ENCODE measurements at places on chromosomes 3 and 15.

DNA sequence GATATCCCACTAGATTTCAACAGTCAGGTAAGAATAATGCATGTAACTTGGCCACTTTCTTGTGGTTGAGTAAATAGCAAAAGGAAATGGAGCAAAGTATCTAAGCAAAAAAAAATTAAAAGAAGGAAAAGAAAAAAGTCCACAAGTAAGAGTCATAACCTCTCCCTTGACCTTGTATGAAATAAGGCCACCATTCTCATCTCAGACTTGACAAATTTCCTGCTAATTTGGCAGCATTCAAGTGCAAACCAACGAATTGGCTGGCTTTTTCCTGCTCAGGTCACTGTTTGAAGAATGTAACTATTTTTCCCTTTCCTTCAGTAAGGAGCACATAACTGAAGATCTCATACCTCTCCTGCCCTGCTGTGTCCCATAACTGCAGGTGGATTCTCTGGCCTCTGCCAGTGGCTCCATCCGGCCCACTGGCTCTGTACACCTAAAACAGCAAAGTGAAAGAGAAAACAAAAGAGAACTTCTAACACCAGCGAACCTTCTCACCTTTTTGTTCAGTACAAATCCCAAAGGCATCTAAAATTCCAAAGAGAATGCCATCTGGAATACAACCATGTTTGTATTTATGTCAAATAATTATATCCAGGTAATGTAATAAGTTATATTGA, 33.4 kb upstream of the RSL24D1 start:
- DNase-seq, result no peak

DNA sequence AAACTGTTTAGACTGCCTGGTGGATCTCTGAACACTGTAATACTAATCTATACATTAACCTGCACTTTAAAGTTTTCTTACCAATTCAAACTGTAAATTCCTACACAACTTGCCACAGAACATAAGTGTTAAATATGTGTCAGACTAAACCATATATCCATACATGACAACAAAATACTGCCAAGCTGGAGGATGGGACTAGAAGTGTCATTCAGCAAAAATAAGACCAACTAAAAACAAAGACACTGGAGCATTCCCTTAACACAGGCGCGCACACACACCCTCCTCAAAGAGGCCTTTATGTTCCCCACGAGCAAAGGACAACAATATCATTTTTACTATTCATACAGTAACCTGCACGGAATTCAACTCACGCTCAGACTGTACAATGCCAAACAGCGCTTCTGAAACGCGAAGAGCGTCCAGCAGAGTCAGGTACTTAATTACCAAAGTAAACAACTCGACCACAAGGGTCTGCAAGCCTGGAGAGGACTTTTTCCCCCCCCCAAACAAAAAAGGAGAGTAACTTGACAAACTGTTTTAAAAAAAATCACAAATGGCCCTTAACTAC, 1.1 kb downstream of the DCUN1D1 start:
- DNase-seq, result no peak

DNA sequence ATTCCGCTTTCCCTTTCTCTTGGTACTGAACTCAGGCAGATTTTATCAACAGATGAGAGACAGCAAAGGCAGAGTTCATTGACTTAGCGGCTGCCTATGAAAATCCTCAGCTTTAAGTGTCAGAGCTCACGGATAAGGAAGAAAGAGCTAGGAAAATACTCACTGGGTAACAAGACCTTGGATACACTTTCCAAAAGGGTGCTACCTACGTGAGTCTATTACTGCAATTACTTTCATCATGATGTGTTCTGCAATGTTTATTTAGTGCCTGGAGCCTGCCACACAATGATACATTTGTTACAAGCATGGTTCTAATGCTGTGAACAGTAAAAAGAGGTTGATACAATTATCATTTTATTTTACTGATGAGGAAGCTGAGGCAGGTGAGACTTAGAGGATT, 177.5 kb downstream of the GRM7 start:
- no peak for DNase-seq

DNA sequence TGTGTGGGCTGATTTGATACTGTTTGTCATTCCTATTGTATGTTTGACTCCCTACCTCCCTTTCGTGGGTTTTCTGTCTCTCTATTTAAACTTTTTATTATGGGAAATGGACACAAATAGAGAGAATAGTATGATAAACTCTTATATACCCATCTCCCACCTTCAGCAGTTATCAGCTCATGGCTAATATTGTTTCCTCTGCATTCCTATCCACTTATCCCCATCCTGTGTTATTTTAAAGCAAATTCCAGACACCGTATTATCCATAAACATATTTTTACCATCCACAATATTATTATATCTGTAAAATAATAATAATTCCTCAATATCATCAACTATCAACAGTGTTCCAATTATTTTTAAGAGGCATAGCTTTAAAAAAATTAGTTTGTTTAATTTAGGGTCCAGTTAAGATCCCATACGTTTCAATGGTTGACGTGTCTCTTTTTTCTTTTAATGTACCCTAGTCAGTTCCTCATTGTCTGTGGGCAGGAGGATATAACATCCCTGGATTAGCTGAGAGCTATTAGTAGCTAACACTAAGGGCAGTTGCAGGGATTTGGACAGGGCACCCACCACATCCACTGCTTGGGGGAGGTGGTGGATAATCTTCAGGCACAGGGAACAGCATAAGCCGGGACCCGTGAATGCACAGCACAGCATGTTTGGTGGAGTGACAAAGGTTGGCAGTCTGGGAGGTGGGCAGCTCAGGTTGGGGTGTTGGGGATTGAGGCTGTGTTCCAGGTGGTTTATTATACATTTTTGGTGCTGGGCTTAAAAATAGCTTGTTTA, 23.5 kb downstream of the PLCL2 start:
- DNase-seq, result no peak

DNA sequence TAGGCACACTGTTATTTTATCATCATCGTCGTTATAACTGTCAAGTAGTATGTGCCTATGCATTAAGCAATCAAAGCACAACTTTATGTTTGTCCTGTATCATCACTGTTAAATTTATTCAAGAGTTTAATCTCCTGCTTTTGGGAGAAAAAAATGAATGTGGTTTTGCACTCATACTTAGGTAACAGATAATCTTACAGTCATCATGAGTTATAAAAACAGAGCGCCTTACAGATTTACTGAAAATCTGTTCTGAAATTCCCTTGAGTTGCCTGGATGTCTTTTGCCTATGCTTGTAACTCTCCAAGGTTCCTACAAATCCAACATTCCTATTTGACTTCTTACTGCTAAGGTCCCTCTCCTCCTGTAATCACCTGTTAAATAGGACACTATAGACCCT, 307.3 kb downstream of the ZIC4 start:
- no peak for DNase-seq

- no peak for DNase-seq
Measured at GRCh38 chr15:68994149-68994548, 20.3 kb upstream of the NOX5 start.

GRCh38 chr3:152198665-152199064, 70.1 kb upstream of the MBNL1 start:
- DNase-seq, result no peak

DNA sequence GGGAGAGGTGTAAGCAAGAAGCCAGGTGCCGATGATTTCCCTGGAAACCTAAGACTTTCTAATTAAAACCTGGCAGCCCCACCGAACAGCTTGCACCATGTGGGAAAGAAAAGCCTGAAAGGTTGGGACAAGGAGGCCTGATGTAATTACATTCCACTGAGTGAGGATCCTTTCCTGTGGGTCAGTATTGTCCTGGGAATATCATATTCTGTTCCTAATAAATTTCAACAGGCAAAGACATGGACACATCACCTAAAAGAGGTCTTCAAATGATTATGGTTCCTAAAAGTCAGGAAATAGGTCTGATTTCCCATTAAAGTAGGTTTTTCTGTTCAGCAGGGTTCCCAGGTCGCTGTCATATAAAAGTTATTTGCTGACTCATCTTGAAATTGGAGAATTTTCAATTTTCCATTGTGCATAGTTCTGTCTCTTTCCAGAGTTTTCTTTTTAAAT, 58.5 kb downstream of the DUT start:
- DNase-seq, result peak; percentile 22

DNA sequence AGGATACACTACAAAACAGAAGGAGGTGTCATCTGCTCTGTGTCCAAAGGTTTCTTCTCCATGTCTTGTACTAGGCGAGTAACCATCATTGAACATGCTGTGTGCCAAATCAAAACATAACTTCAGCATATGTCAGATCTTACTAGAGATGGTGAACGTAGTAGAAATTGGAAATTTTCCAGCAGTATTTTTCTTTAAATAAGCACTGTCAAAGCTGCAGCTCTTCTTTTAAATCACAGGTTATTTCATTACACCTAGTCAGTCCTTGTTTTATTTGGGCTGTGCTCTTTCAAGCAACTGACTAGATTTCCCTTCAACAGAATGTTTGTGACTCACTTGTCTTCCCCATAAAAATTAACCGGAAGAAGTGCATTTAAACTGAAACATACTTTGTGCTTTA, 46.5 kb downstream of the MSL2 start:
- DNase-seq, result no peak

DNA sequence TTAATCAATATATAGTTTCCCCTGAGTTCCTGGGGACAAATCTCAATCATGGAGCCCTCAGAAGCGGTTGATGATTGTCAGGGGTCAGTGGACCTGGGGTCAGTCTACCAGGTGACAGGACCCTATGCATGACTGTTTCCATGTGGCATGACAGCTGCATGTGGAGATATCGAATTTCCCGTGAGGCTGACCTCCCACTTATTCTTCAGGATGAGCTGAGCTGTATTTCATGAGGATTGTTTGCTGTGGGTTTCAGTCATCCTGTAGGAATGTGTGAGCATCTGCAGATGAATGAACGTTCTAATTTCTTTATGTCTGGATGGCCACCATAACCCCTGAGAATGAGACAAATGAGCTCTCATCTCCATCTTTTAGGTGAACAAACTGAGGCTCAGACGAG, 93.0 kb upstream of the HES1 start:
- no peak for DNase-seq

GRCh38 chr3:14373753-14374376, 28.5 kb upstream of the SLC6A6 start:
- DNase-seq, result no peak

- DNase-seq, result no peak
Measured at GRCh38 chr15:71003319-71003718, 110.7 kb downstream of the LRRC49 start.

DNA sequence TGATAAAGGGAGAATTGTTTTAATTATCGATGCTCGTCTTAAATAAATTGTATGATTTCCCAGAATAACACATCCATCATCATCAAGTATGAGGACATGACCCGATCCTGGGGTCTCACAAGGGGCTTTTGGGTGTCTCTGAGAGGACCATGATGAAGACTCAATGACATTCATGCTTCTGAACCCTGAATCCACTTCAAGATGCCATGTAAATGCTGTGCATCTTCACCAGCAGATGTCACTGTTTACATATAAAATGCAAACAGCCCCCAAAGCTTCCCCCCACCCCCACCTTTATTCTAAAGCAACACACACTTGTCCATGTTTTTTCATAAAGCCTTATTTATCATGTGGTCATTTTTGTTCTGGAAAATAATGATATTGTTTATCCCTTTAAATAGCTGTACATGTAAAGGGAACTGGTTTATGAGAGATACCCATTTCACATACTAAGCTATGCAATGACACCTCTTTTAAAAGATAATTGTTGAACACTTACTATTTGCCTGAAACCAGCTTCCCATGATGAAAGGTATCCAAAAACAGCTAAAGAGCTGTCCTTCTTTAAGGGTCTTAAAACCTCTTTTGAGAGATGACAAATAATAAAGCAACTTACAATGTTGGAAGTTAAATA, 69.7 kb upstream of the UBE3A start:
- no peak for DNase-seq

GRCh38 chr15:77024273-77025082, 29.6 kb downstream of the PSTPIP1 start:
- peak; percentile 86 for DNase-seq

DNA sequence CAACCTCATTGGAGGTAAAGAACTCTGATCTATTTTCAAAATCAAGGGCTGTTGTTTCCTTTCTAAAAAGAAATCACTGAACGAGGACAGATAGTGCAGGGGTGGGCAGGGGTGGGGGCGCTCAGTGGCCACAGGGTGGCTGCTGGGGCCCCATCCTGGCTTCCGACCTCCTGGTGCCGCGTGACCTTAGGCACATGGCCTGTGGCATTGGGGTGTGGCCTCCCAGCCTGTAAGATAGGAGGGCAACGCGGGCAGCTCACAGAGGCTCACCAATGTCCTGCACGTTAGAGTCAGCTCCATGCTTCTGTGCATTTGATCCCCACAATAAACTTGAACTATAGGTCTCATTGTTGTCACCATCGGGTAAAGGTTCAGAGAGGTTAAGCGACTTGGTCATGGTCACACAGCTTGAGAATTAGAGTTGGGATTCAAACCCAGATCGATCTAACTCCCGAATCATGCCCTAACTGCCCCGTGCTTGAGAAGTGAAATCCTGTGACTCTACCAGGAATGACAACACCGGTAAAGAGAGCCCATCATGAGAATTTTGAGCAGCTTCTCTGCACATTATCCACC, 148.0 kb upstream of the SLC6A11 start:
- DNase-seq, result peak; percentile 32

DNA sequence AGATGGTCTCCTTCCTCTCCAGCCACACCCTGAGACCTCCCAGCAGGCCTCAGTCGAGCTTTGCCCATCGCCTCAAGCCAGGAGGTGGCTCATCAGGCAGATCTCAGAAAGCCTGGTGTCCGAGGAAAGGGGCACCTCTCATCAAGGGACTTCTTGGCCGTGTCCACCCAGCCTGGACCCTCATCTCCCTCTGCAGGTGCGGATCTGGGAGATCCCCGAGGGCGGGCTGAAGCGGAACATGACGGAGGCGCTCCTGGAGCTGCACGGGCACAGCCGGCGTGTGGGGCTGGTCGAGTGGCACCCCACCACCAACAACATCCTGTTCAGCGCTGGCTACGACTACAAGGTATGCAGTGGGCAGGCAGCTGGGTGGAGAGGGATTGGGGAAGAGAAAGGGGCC, 110.2 kb downstream of the ANP32A start:
- no peak for DNase-seq

DNA sequence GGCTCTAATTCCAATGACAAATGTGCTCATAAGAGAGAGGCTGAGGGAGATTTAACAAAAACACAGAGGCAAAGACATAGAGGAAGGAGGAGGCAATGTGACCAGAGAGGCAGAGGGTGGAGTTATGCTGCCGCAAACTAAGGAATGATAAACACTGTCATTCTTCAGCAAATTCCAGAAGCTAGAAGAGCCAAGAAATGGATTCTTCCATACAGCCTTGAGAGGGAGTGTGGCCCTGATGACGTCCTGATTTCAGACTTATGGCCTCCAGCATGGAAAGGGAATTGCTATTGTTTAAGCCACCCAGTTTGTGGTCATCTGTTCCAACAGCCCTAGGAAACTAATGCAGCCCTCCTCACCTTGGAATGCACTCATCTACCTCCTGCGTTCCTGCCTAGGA, 30.5 kb downstream of the CD47 start:
- DNase-seq, result no peak

GRCh38 chr15:40830884-40831283, 2.4 kb upstream of the PPP1R14D start:
- DNase-seq, result no peak

- DNase-seq, result no peak
Measured at GRCh38 chr15:57227899-57228298, 148.4 kb upstream of the CGNL1 start.
